ENCODE measurements at places on chromosomes 3 and 15. TPM values are rescaled to one million over a fixed set of nuclear protein-coding genes. Genes with fewer than 3 reads are reported as not detected.

- DNase-seq, result no peak
Observed at GRCh38 chr3:17356585-17356984, 385.8 kb downstream of the TBC1D5 start.

GRCh38 chr3:152853196-152853595 is 18.3 kb downstream of the P2RY1 start:
- no peak for DNase-seq

GRCh38 chr3:131048030-131048429 is 21.4 kb downstream of the NEK11 start:
- DNase-seq, result no peak

Gene ITIH1
- not detected for polyA plus RNA-seq

Gene C3orf70
- 0.53 TPM for polyA plus RNA-seq

Gene CADM2
- 0.42 TPM for polyA plus RNA-seq

DNA sequence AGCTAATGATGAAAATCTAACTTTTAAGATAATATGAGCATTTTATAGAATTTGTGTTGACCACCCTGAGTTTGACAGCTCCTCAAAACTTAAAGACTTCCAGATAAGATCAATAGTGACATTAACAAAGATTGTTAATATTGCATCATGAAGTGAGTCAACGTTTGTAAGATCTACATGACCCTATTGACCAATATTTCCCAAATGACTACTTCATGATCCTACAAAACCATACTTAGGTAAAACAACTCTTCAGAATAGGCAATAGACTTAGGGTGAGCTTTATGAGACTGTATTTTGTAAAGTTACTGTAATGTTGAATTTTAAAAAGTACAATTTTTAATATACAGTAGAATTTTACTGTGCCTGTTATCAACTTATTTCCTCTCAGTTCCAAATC is 422.7 kb upstream of the ALCAM start:
- DNase-seq, result no peak

GRCh38 chr3:126394179-126394976 is at the start of gene CFAP100:
CFAP100 (plus strand) TSS chr3:126394909; CDS start chr3:126396001, 1,092 bp downstream.
- DNase-seq, result peak; percentile 34

- no peak for DNase-seq
Observed at GRCh38 chr3:156233876-156234275, 113.5 kb downstream of the KCNAB1 start.

DNA sequence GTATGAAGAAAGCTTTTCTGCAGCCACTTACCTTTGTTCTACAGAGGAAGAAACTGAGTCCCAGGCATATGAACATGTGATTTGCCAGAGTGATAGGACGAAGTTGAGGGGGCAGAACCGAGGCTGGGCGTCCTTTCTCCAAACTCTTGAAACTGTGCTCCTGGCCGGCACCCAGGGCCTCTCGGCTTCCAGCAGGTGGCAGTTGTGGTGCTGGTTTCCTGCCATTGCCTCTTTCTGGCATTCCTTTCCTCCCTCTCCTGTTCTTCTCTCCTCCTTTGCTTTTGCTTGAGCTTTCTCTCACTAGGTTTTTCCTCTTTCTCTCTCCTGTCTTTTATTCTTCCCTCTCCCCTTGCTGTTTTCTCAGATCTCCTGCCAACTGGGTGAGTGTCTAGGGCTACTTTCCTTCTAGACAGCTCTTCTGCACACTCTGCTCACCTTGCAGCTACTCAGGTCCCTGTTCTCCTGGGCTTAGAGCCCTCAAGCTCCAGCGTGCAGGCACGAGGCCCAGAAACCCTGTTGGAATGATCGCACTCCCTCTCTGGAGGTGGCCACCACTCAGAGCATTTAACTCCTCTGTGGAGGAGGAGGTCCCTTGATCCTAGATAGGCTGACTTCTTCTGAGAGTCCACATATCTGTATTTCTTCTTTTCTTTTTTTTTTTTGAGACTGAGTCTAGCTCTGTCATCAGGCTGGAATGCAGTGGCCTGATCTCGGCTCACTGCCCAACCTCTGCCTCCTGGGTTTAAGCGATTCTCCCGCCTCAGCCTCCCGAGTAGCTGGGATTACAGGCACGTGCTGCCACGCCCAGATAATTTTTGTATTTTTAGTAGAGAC is 26.2 kb downstream of the TRAK1 start:
- peak; percentile 73 for DNase-seq

- DNase-seq, result no peak
Observed at GRCh38 chr15:100107606-100108225, 234.1 kb downstream of the ADAMTS17 start.

Gene SRGAP3
- polyA plus RNA-seq, result 1.4 TPM

DNA sequence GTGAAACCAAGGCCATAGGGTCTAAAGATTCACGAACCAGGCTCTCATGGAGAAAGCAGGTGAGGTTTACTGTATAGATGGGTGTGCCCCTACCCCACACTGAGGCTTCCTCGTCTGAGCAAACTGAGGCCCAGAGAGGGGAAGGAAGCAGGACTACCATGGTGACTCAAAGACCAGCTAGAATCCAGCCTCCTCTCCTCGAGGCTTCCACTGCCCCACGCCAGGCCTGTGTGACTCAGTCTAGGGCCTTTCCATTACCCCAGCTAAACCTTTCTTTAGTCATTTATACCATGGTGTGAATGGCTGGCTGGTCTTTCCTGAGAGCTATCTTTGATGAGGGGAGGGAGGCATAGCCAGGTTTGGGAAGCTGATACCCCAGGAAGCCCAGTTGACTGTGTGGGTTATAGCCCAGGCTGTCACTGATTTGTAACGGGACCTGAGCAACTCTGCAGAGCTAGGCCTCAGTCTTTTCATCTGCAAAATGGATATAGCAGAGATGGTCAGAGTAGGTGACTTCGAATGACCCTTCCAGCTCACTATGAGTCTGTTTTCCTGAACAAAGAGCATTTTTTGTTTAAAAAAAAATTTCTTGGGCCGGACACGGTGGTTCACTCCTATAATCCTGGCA is 3.0 kb upstream of the RHO start:
- DNase-seq, result no peak

Data from heart left ventricle (tissue), 16 donors.